ENCODE measurements at places on chromosomes 11 and 22.

GRCh38 chr11:34805937-34806336 is 110.2 kb downstream of the APIP start:
- no peak for DNase-seq

DNA sequence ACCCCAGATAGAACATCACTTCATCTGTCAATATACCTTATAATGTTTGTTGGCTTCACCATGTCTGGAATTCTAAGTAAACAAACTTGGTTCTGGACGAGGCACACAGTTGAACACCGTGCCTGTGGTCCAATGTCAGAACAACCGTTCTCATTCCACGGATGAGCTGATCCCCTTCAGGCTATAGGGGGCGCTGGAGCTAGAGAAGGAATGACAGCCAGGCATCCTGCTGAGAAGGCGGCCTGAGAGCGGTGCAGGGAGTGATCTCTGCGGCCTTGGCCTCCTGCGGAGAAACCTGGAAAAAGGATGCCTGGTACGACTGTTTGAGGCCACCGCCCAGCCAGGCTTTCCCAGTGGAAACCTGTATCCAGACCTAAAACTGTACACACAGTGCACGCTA is 48.7 kb downstream of the FDX1 start:
- no peak for DNase-seq

DNA sequence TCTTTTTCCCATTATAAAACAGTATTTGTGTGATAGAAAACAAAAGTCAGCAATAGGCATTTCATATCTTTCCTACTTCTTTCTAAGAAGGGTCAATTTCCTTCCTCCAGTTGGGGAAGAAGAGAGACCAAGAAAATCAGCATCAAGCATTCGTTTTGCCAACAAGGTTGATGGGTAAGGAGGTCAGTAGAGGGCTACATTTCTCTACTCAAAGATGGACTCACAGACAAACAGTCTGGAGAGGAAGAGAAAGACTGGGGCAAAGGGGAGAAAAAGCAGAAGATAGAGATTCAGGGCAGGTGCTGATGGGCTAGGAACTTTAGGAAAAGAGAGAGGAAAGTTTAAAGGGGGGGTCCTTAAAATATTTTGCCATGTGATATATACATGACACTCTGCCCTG is 8.6 kb upstream of the MTNR1B start:
- no peak for DNase-seq

GRCh38 chr22:21041937-21042336 is 3.8 kb upstream of the LRRC74B start:
- DNase-seq: no peak

GRCh38 chr11:125569915-125570621 is 791 bp downstream of the EI24 start:
- DNase-seq: no peak

- peak; percentile 23 for DNase-seq
Measured at GRCh38 chr11:8717876-8718753, 35.5 kb downstream of the RPL27A start.

- peak; percentile 48 for DNase-seq
Measured at GRCh38 chr11:74388678-74389327, 9.4 kb downstream of the PGM2L1 start.

GRCh38 chr22:49705972-49706352 is 121.7 kb downstream of the BRD1 start:
- no peak for DNase-seq

- DNase-seq: no peak
Measured at GRCh38 chr11:45618897-45619296, 46.5 kb downstream of the CHST1 start.

DNA sequence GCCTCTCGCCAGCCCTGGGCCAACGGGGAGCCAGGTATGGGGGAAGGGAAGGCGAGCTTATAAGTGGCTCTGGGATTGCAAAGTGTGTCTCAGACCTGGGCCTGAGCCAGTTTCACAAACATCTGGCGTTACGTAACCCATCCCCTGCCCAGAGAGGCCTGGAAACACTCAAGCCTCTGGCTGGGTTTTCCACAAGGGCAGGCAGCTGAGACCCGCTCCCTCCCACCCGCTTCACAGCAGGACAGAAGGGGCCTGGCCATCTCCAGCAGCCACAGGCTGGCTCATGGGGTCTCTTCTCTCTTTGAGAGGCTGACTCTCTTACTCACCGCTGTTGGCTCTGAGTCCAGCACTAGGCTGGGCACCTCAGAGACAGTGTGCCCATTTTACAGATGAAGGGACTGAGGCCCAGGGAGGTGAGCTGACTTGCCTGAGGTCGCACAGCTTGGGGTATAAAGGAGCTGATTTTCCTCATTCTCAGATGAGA is 44.5 kb downstream of the TRIOBP start:
- no peak for DNase-seq

DNA sequence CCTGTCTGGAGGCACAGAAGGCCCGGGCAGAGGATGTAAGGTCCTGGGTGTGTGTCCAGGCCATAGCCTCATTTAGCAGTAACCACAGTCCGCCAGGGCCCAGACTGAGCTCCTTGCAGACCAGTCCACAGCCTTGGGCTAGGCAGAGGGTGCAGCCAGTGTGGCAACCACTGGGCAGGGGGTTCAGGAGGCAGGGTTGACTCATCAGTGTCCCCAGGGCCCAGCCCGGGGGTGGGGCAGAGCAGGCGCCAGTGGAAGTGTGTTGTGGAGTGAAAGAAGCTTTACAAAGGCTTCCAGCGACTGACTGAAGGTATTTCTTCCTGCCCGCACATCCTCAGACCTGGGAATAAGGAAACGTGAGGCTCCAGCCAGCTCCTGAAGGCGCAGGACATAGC is 27.7 kb upstream of the WNT11 start:
- DNase-seq: no peak

DNA sequence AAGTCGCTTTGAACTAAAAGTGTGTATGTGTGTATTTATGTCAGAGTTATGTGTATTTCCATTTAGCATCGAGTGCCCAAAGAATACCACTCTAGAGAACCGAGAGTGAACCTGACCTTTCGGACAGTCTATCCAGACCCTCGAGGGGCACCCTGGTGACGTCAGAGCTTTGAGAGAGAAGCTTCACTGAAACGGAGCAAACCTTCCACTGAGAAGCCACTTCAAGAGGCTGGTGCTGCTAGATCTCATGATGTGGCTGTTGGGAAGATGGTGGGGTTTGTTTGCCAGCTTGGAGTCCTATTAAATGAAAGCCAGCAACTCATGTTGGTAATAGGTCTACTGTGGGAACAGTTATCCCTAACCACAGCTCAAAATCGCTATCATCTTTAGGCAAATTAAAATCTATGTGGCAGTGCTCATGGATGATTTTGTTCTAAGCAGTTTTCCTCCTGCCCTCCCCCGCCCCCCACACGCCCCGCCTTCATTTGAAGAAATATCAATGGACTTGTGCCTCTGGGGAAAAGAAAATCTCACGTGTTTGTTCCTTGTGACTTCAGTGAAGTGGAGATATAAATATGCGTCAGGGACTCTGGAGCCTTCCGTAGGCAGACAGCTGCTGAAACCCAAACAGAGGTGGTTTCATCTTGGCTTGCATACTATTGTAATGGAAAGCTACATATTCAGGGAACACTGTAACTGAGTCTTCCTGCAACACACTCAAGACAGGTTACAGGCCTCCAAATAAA is 22.4 kb upstream of the C11orf96 start:
- no peak for DNase-seq

GRCh38 chr11:24437123-24437522 is 59.7 kb upstream of the LUZP2 start:
- no peak for DNase-seq

DNA sequence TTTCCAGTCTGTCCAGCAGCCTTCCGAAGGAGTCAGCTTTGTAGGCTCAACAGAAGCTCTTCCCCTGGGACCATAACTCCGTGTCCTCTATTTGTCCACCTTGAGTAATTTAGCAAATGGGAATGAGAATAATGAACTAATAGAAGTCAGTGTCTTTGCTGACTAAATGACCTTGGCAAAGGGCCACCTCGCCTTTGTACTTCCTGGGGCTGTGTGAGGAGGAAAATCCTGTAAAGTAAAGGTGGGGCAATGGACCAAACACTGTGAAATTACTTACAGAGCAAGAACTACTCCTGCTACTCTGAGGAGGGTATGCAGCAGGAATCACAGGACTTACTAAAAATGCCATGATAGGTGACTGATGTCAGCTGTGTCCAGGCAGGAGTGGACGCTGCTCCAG is 36.2 kb upstream of the CSNK2A3 start:
- DNase-seq: no peak

GRCh38 chr22:40965936-40966725 is 15.0 kb downstream of the RBX1 start:
- no peak for DNase-seq

- DNase-seq: no peak
Measured at GRCh38 chr11:60924906-60925853, 920 bp downstream of the TMEM132A start.

- no peak for DNase-seq
Measured at GRCh38 chr11:2509481-2510001, 64.7 kb downstream of the KCNQ1 start.

DNA sequence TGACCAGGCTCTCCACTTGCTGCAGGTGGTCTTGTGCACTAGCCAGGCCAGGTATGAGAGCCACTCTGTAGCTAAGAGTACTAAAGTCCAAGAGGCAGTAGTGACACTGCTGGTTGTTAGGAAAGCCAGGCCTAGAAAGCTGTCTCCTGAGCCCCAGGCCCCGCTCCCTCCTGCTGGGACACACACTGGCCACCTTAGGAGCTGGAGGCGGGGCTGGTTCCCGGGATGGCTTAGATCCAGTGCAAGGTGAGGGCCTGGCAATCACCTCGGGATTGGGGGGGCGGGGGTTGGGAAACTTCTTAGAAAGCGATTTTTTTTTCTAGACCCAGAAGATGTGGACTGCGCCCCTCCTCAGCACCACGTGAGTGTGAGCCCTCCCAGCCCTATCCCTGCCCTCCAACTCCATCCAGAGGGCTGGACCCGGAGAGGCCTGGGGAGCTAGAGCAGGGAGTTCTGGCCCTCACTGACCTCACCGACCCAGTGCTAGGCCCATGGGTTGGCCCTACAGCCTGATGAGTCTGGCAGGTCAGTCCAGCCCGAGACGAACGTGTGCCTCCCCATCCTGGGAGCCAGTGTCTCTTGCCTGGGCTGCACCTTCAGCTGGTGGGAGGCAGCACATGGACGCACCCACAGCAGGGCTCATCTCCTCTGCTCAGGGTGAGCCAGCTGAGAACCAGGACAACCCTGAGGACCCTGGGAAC is 18.1 kb downstream of the SLC37A2 start:
- no peak for DNase-seq

- DNase-seq: no peak
Measured at GRCh38 chr11:58576887-58577471, 1.3 kb upstream of the LPXN start.

GRCh38 chr22:26708256-26709009 is 51.0 kb downstream of the MIAT start:
- no peak for DNase-seq

- DNase-seq: no peak
Measured at GRCh38 chr22:21028277-21029251, 3.8 kb downstream of the SLC7A4 start.

DNA sequence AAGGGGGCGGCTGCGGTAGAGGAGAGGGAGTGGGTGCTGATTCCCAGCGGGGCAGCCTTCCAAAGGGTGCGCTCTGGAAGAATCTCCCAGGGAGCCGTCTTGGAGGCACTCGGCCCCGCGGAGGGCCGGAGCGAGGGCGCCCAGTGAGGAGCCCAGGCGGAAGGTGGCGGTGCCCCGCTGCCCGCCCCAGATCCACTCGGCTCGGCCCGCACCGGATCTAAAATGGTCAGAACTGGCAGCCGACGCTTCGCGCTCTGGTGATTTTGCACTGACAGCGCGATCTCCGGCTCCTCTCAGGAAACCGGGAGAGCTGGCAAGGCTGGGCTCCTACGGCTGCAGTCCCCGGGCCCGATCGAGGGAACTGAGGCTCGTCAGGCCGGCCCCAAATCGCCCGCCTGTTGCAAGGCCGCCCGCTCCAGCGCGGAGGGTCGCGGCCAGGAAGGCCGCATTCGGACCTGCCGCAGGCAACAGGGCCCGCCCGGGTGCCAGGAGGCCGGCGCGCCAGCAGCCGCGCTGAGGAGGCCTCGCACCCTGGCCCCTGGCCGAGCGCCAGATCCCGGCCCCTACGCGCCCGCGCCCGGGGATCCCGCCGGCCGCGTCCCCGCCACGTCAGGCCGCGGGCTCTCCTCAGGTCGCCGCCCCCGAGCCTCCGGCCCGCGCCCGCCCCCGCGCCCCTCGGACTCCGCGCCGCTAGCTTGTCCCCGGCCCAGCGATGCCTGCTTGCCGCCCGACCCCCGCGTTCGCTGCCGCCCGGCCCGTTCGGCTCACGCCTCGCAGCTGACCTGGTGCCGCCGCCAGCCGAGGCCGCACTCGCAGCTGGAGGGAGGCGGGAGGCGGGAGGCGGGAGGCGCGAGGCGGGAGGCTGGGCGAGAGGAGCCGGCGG is at the start of gene KLHL22:
Gene KLHL22, minus strand, starts transcription at position 818 of the 883 bp plus-strand sequence. CDS start 6,584 bp downstream, outside the sequence.
- DNase-seq: no peak

DNA sequence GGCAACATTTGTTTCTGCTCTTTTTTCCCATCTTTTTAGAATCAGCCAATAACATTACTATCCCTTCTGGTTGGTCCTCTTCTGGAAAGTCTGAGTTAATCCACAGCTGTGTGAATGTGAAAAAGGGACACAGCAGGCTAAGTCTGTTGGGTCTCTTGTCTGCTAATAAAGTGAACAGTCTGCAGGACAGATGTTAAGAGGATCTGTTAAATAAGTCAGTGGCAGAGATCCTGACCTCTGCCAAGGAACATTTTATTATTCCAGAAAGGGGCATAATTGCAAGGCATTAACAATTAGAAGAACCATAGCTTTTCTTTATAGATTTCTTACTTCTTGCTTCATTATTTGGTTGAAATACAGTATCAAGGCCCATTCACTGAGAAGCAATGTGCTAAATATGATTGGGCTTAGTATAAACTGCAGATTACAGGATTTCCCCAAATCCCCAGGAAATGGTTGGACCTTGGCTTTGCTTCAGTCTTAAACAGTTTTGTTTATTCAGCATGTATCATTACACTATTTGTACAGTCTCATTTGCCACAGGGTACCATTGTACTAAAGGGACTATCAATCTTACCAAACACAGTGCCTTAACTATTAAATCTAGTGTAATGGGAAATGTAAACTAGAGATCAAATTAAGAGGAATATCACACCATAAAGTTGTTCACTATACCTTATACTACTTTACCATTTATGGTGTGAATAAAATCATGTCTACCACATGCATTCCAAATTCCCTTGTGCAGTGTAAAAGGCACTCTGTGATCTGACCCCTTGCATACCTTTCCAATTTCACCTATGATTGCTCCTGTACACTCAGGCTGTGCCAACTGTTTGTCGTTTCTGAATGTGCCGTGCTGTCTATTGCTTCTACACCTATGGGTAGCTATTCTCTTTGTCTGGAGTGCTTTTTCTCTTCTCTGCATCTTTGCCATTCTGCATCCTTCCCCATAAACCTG is 274.0 kb downstream of the SOX6 start:
- DNase-seq: no peak

- DNase-seq: no peak
Measured at GRCh38 chr22:29703569-29704195, 16.1 kb upstream of the CABP7 start.

GRCh38 chr11:36121054-36121453 is 168.2 kb downstream of the COMMD9 start:
- DNase-seq: no peak
